Caki2 (cell line): ENCODE measurements at places on chromosomes 7 and 10. TPM values are rescaled to one million over a fixed set of nuclear protein-coding genes. Genes with fewer than 3 reads are reported as not detected.

The PKD2L1 gene
- total RNA-seq: not detected in 2 replicates

The CARD11 gene
- 9.7 and 10.3 TPM in 2 replicates for total RNA-seq

GRCh38 chr7:104971290-104972071, 42.5 kb upstream of the KMT2E start:
- no peak for DNase-seq

The TUBAL3 gene
- not detected in 2 replicates for total RNA-seq

DNA sequence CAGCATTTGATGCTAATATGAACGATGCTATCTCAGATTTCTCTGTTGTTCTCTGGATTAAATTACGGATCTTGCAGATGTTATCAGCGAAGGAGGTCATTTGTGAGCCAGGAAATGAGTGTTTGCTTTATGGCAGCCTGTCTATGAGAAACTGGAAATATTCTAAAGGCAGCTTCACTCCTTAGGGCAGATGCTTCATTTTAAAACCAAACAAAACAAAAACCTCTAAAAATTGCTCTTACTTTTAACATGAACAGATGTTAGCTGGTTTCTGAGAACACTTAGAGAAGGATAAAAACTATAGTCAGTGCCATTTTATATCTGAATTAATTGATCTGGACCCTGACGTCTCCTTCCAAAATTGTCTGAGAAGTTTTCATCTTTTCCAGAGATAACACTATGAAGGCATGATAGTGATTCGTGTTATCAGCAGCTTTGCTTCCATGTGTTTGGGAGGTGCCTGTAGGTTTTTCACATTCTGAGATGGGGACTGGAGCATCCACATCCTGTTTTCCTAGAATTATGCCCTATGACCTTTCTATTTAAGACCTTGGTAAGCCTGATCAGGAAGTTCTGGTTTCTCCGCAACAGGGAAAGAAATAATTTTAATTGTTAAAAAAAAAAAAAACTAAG, 53.1 kb downstream of the CPED1 start:
- DNase-seq: no peak

GRCh38 chr7:41730161-41730560, 27.3 kb upstream of the INHBA start:
- DNase-seq: no peak

DNA sequence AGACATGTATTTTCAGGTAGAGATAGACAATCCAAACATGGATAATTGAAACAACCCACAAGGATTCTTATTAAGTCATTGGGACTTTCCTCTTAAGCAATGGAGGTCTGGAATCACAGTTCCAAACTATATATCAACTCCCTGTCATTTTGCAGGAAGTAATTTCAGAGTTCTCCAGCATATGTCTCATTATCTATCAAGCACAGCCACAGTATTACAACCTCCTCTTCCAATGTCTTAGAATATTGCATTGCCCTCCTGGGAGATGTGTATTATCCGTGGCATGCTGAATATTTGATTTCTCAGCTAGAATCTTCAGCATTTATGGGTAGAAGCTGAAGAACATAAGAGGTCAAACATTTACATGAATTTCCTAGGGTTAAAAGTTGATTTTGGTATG, 1255.8 kb downstream of the SORCS1 start:
- DNase-seq: no peak

DNA sequence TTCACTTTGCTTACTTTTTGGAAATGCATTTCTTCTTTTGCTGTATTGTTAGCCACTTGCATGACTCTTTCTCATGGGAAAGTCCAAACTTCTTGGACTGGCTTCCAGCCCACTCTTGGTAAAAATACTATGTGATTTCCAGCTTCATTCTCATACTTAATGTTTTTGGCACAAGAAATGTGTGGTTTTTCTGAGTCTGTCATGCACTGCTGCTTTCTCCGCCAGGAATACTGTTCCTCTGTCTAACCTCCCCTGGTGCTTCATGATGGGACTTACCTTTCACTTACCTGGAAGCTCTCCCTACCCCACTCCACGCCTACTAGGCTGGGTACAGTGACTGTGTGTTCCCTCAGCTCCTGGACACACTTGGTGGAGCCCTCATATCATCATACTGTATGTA, 18.7 kb downstream of the MGAM2 start:
- peak; percentile 85 for DNase-seq

DNA sequence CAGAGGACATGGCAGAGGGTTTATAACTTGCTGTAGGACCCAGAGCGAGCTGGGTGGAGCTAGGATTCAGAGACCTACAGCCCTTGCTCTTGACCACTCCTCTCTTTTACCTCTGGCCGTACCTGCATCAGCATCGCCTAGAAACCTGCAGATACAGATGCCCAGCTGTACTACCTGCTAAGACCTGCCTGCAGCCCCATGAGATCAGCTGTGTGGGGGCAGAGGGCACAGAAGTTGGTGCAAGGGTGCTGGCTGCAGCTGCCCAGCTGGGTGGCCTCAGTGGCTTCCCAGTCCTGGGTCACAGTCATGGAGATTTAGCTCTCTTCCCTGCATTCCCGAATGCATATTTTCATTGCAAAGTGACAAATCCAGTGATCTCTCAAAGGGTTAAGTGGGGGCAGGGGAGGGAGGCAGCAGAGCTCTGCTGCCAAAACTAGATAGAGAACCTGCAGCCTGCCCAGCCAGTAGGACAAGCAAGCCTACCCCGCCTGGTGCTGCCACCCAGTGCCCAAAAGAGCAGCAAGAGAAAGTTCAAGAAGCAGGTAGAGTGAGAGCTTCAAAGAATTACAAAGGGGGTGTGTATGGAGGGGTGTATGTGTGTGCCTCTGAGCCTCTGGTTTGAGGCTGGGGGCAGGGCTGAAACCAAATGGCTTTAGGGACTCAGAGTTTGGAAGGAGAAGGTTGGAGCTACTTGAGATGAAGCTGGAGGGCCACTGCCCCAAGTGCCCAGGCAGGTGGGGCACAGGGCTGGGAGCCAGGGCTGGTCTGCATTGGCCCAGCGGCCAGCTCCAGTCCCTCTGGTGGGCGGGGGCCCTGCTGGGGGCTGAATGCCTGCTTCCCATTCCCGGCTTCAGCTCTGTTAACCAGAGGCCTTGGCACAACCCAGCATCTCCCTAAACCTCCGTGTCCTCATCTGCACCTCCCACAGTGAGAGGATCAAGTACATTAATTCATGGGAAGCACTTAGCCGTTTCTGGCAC, 6.9 kb downstream of the FAM241B start:
- DNase-seq: no peak

The PILRB gene
- 15.0 and 44.8 TPM in 2 replicates for total RNA-seq

- no peak for DNase-seq
Observed at GRCh38 chr10:78626471-78626870, 442.3 kb upstream of the ZMIZ1 start.

The RBP4 gene
- total RNA-seq: 0.54 TPM in 1 of 2 replicates, not detected in the other

DNA sequence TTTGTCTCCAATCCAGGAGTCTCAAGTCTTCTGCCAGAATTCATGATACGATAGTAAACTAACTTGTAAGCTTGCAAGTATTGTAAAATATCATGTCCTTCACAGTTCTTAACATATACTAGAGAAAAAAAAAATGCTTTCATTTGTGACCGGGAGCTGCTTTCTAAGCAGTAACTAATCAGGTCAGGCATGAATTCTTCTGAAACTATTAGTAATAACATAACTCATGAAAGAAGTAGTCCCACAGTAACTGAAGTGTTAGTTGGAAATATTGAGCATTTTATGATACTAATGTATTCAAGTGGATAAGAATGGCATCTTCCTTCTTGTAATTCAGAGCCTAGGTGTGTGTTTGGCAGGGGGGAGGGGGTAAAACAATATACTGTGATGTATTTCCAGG, 665.6 kb downstream of the DNAJB9 start:
- DNase-seq: no peak

DNA sequence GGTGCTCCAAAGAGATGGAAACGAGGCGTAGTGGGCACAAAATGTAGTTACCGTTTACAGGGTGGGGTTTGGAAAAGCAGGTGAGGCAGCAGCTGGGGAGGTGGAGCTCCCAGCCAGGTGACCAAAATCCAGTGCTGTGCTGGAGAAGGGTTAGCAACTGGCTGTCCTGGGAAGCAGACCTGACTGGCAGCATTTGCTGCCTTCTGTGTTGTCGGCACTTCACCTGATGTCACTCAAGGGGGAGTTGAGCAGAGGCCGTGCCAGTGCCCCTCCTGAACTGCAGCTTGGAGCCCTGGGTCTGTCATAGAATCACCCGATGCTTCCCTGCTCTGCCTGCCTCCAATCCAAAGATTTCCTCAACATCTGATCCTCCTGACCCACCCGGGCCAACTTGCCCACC, 12.8 kb downstream of the GCK start:
- no peak for DNase-seq

DNA sequence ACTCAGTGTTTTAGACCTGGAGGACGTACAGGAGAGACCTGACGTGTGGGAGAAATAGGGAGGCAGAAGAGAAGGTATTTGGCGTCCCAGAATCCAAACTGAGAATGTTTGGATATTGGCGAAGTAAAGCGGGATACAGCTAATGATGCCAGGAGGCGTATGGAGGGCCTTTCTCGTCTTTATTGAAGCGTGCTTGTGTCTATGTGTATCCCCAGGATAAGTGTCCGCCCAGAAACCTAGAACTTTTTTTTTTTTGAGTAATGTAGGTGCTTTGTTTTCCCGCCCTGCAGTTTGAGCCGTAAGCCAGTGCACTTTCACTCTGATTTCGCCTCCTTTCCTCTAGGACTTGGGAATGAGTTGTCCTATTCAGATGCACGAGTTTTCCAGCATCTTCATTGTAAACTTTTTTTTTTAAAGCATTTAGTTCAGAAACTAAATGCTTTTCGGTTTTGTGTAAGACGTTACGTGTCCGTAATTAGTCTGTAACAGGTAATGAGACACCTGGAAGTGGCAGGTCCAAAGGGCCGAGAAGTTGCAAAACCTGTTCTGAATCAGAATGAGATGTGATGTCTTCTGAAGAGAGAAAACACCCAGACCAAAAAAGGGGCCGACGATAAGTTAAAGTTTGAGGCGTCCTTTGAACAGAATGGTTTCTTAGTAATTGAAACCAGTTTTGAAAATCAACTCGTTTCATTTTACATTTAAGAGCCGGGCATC, 746 bp downstream of the ARL5B start:
- no peak for DNase-seq

DNA sequence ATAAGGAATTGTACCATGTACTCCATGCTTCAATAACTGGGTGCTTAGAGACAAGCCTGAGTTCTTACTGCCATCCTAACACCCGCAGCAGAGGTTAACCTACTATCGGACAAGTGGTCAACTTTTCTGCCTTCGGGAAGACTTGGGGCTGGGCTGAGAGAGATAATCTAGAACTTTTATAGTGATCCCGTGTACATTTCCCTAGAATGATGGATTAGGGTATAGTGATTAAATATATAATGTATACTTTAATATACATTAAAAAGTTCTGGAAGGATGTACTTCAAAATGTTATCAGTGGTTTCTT, 12.2 kb upstream of the HNRNPF start:
- no peak for DNase-seq

The GPR26 gene
- total RNA-seq: not detected in 2 replicates

The MACROH2A2 gene
- total RNA-seq: 29.0 and 29.4 TPM in 2 replicates

- DNase-seq: no peak
Observed at GRCh38 chr10:111999205-111999914, 184.2 kb downstream of the GPAM start.

DNA sequence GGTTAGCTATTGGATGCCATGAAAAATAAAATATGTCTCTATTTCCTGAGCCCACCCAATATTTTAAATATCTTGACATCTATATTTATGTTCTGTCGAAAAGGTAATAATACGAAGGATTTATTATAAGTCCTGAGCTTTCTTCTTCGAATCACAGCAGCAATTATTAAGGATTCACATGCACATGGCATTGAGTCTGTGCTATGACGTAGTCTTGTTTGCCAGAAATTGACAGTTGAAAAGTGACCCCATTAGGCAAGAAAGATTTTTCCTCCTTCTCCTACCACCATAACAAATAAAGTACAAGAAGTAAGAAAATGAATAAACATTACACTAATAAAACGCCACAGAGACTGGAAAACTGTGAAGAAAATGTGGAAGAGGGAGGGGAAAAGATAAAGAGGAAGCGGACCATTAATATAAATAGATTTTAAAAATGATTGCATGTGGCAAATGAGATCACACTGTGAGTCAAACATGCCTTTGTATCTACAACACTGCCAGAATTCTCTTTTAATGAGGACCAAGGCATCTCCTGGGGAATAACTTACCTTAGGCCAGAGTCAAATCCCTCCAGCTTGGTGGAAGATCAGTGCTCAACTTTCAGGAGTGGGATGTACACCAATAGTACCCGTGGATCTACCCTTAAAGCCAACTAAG, 21.6 kb downstream of the FZD1 start:
- DNase-seq: no peak

The IKZF1 gene
- total RNA-seq: not detected in 2 replicates

DNA sequence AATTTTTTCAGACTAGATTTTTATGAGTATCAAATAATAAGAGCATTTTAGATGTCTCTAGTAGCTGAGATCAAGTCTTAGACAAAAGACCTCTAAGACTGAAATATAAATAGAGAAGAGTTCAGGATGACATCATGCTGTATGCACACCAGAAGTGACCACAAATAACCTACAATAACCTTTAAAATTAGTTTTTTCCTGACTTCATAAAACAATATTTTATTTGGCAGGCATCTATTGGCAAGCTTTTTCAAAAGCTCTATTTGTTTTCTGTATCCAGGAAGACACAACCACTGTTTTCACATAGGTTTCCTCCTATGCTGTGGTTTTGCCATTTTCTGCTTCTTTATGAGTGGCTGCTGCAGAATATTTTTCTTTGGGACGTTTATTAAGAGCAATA, 359.1 kb downstream of the CRPPA start:
- peak; percentile 70 for DNase-seq

- no peak for DNase-seq
Observed at GRCh38 chr7:91050677-91051076, 213.6 kb upstream of the FZD1 start.

- peak; percentile 25 for DNase-seq
Observed at GRCh38 chr7:95776561-95777185, 4.3 kb downstream of the DYNC1I1 start.

- no peak for DNase-seq
Observed at GRCh38 chr7:1814089-1814811, 144.2 kb downstream of the ELFN1 start.

DNA sequence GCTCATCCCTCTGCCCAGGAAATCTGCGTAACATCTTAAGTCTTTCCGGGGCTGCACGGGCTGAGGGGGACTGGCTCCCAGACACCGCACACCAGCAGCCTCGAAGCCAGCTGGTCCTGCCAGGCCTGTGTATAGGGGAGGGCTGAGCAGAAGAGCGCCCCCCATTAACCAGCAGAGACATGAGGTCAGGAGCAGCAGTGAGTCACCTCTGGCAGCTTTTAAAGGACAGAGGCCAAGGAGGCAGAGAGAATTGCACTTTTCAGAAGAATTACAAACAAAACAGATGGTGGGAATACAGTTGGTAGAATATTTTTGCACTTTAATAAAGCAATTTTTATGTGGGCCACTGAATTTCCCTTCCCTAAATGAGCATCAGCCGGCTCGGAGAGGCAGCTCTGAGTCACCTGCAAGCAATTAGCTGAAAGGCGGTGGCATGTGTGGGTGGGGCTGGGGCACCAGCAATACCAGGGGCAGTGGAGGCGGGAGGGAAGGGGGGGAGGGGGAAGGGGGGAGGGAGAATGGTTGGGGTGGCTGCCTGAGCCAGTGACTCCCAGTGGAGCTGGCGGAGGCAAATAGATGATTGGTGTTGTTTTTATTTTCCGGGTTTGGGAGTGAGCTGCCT, 39.1 kb downstream of the GOLGA7B start:
- DNase-seq: peak; percentile 91

The SP8 gene
- 1.1 and 1.4 TPM in 2 replicates for total RNA-seq

The CALHM3 gene
- 0.47 TPM in 1 of 2 replicates, not detected in the other for total RNA-seq

GRCh38 chr10:11147722-11148121, 130.1 kb downstream of the CELF2 start:
- no peak for DNase-seq

- no peak for DNase-seq
Observed at GRCh38 chr7:28291559-28291958, 111.0 kb upstream of the JAZF1 start.
